ENCODE measurements at places on chromosomes 7 and 10.

DNA sequence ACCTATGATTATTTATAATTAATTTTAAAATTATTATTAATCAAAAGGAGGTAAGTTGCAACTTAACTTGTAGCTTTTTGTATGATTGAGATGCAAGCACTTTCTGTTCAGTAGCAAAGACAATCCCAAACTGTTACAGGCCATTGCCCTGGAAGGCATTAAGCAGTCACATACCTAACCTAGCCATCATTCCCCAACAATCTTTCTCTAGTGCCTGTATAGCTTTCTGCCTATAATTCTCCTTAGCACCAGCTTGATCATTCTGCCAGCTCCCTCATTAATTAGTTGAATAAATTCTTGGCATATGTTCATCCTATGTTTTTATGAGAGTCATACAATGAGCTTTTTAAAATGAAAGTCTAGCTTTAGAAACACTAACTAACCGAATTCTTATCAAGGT is 178.9 kb upstream of the TMEM106B start:
- DNase-seq = no peak

DNA sequence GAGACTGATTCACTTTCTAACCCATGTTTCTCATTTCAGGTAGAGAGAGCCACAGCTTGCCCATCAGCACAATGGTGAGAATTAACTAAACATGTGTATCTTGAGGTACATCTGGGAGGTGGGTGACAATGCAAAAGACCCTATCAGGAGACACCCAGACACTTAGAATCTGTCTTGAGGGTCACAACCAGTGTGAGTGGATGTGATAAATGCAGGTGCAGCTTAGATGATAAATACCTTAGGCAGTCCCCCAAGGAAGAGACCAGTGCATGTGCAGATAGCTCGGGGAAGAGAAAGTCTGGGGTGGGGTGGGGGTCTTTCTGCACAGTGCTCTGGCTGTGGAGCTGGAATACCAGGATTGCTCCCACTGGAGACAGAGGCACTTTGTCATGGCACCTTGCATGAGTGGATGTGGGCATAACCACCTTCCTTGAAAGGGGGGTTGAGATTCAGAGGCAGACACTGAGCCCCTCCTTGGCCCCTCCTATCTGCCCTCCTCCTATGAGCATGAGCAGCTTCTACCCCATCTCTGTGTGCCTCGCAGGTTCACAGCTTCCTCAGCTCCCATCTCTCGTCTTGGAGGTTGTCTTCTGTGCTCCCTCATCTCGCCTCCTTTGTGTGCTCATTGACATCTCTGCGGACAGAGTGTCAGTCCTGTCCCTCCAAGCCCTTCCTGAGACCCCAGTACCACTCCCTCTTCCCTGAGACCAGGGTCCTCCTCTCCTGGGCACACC is 349.8 kb downstream of the TCERG1L start:
- DNase-seq = no peak

- no peak for DNase-seq
Observed at GRCh38 chr7:130062246-130062645, 8.1 kb upstream of the KLHDC10 start.

- DNase-seq = no peak
Observed at GRCh38 chr7:130107949-130108674, 37.8 kb downstream of the KLHDC10 start.

- no peak for DNase-seq
Observed at GRCh38 chr10:42984761-42985325, 92.0 kb upstream of the RET start.

- DNase-seq = no peak
Observed at GRCh38 chr7:94391726-94392392, 2.8 kb upstream of the COL1A2 start.

GRCh38 chr10:114285961-114286441 is 46.9 kb downstream of the VWA2 start:
- no peak for DNase-seq

- no peak for DNase-seq
Observed at GRCh38 chr7:3896169-3896765, 595.2 kb downstream of the SDK1 start.

DNA sequence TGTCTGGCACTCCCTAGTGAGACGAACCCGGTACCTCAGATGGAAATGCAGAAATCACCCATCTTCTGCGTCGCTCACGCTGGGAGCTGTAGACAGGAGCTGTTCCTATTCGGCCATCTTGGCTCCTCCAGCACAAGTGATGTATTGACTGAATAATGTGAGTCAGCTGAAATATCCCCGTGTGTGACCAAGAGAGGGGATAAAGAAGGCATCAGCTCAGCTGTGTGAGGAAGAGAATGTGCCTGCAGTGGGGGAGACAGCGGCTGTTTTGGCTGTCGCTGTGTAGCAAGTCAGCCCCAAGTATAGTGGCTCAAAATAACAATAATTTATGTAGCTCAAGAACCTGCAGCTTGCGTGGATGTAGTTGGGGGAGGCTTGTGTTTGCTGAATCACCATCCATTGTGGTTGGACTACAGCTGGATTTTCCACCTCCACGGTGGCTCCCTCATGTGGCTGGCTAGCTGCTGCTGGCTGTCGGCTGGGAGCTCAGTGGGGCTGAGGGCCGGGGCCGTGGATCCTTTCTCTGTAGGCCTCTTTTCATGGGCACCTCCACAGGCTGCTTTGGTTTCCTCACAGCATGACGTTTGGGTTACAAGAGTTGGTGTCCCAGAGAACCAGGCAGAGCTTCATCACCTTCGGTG is 434.5 kb downstream of the CCSER2 start:
- DNase-seq = no peak

GRCh38 chr7:150385302-150385723 is 6.2 kb downstream of the ZNF775 start:
- no peak for DNase-seq

- no peak for DNase-seq
Observed at GRCh38 chr7:122743211-122743610, 40.5 kb upstream of the RNF148 start.

DNA sequence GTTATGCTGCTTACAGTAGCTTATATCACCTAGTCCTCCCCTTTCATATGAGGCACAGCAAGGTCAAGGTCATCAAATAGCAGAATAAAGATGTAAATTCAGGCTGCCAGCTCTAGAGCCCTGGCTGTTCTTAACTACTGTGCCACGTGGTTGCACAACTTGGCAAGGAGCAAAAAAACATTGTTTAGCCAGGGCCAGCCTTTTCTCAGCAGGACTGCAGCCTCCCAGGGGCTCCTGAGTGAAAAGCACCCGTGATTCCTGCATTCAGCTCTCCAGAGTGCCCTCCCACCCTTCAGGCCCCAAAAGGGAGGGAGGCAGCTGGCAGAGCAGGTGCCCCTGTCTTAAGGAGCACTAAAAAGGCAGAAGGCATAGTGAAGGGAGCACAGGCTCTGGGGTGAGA is 31.8 kb upstream of the TM9SF3 start:
- DNase-seq = no peak

GRCh38 chr10:119306986-119307392 is 99.6 kb downstream of the GRK5 start:
- no peak for DNase-seq

- DNase-seq = no peak
Observed at GRCh38 chr10:122675278-122675677, 24.4 kb downstream of the C10orf120 start.

DNA sequence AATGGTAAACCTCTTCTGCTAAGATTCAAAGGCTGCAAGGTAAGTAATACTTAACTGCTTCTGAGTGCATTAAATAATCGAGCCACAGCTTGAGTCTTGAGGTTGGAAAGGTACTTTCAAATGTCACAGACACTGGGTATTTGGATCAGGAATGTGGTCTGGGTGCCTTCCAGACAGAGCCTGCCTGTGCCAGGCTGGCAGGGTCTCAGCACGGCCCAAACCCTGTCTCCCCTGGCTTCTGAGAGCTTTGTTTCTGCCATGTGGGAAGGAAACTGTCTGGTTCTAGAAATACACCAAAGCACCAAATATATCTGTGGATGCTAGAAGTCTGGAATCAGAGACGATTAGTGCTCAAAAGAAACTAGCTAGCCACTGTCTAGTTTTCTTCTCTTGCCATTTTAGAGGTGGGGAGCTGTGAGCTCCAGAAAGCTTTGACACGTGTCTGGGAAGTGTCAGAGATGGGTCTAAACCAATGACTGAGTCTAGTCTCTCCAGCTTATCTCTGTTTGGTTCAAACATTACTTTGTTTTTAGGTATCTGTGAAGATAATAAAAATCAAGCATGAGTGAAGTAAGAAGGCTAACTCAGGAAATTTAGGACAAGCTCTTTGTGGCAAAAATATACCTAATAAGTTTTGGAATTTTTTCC is 162.8 kb downstream of the CYP26A1 start:
- DNase-seq = no peak

GRCh38 chr10:86889997-86890396 is 67.4 kb downstream of the MMRN2 start:
- no peak for DNase-seq

DNA sequence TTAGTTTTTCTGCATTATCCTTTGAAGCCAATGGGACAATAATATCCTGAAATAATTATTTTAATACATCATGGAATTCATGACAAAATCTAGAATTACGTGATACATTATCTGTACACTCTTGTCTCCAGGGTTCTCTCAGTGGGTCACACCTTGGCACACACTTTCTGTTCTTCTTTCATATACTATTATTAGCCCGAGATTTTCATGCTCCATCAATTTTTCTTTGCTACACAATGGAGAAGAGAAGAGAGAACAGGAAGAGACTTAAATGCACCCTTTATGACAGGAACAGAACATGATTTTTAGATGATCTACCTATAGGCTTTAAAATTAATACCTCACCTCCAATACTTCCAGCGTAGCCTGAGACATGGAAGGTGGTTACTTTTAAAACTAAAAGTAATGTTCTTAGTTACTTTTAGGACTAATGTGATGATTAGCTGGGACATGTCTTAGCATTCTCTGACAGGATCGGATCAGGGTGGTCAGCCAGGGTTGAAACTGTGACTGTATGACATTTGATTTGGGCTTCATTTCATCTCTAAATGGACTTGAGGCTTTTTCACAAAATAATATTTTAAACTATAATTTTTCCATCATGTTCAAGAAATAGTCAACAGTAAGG is 148.2 kb upstream of the WNT16 start:
- no peak for DNase-seq

- no peak for DNase-seq
Observed at GRCh38 chr7:148142660-148143248, 447.8 kb upstream of the C7orf33 start.

GRCh38 chr10:14779001-14779651 is 4.4 kb upstream of the FAM107B start:
- no peak for DNase-seq

DNA sequence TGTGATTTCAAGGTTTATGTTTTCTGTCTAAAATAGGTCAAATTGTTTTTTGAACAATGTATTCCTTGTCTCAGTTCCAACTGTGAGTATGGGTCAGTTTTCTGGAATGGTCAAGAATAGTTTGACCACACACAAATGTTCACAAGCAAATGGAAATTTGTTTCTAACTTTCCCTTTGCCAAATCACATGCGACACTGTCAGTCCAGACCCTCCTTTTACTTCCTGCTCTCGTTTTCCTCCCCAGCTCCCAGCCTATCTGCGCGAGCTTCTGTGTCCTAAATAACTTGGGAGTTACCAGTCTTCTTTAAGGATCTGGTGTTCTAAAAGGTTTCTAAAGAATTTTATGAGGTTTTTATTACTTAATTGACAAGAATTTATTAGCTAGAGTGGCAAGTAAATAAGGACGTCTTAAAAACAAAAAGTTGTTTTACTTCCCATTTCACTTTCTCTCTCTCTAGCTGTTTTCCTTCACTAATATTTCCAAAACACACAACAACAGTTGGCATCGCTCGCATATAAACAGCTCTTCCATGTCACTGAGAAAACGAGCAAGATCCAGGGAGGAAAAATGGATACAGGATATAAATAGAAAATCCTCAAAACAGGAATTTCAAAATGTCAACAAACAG is 266.1 kb upstream of the KLF6 start:
- no peak for DNase-seq

DNA sequence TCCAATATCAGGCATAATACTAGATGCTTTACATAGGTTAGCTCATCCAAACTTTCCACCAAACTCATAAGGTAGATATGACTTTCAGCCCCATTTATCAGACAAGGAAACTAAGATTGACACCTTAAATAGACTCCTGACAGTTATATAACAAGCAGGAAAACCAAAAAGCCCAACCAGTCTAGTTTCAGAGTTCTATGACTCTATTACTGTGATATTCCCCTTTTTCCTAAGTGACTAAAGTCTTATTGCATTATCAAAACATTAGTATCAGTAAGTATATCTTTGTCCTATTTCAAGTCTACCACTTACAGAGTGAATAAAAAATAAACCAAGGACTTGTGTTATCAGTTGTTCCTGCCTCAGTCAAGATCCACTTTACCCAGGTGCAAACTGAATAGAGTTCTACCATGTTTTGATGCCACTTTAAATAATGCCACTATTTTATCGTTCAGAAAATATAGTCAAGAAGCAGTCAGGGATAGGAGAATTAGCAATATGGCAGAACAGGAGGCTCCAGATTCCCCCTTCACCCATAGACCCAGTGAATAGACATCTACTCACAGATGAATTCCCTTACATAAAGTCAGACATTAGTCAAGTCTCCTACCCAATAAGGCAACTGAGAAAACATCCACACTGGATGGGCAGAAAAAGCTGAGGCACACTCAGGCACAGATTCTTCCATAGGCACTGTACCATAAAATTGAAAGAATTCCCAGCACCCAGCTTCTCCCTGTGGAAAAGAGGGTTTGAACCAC is 74.1 kb downstream of the CRPPA start:
- DNase-seq = no peak

GRCh38 chr7:132398253-132398925 is 177.9 kb downstream of the PLXNA4 start:
- DNase-seq = no peak

DNA sequence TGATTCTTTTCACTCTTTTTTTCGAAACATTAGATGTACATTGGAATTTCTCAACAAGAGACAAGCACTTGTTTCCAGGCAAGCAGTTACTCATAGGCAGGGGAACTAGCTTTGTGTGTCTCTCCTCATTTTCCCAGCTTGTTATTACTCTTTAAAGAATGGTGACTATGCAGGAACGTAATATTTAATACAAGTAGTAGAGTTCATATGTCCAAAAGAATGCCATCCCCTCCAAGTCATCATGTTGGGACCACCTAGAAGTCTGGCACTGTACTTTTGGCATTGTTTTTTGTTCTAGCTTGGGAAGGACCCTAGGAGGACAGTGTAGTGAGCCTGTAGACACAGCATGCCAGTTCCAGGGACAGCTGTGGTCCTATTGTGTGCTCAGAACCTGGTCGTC is 650.7 kb downstream of the INHBA start:
- DNase-seq = no peak

GRCh38 chr7:37952240-37952639 is 31.8 kb downstream of the EPDR1 start:
- no peak for DNase-seq

- no peak for DNase-seq
Observed at GRCh38 chr7:148925836-148926235, 41.7 kb upstream of the EZH2 start.
